G401 (cell line): ENCODE measurements at places on chromosomes 13 and 19. TPM values are rescaled to one million over a fixed set of nuclear protein-coding genes. Genes with fewer than 3 reads are reported as not detected.

DNA sequence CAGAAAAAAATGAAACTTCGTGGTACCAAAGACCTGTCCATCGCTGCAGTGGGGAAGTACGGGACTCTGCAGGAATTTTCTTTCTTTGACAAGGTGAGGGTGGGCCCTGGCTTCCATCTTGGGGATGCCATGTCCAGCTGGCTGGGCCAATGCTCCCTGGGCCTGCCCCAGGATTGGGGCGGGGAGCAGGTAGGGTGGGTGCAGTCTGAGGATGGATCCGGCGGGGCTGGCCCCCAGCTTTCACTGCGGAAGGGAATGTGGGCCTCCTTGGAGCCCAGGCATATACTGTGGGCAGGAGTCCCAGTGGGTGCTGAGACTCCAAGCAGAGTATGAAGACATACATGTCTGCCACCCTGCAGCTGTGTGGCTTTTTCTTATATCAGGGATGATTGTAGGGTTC lies 23.9 kb downstream of the SIN3B start:
- DNase-seq: no peak

- no peak for DNase-seq
These were observed 8.1 kb downstream of the ERFL start for GRCh38 chr19:41919948-41920712.

DNA sequence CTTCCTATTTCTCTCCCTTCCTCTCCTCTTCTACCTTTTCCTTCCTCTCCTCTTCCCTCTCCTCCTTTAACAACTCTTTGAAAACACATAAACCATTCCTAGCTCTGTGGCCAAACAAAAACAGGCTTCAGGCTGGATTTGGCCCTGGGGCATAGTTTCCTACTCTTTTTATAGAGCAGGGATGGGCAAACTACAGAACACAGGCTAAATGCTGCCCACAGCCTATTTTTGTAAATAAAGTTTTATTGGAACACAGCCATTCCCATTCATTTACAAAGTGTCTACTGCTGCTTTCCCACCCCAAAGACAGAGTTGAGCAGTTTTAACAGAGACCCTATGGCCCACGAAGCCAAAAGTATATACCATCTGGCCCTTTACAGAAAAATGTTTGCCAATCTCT lies 35.4 kb downstream of the LHFPL6 start:
- DNase-seq: no peak

DNA sequence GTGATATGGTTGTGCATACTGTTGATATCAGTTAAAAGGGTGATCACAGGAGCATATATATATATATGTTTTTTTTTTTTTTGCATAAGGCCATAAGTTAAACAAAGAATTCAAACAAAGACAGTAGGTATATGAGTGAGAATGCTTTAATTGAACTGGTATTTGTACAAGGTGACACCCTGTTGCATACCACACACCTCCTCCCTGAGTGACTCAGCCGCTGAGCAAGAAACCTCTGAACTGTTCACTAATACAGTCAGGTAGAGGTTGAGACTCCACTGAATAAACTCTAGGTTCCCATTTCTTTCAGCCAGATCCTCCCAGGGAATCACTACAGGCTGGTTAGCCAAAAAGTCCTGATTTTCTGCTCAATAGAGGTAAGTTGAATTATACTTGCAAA lies at the start of gene SCEL:
Gene SCEL (plus strand): TSS at position 259 of the 400 bp plus-strand sequence. CDS start 20,170 bp downstream, outside the sequence.
- DNase-seq: no peak

DNA sequence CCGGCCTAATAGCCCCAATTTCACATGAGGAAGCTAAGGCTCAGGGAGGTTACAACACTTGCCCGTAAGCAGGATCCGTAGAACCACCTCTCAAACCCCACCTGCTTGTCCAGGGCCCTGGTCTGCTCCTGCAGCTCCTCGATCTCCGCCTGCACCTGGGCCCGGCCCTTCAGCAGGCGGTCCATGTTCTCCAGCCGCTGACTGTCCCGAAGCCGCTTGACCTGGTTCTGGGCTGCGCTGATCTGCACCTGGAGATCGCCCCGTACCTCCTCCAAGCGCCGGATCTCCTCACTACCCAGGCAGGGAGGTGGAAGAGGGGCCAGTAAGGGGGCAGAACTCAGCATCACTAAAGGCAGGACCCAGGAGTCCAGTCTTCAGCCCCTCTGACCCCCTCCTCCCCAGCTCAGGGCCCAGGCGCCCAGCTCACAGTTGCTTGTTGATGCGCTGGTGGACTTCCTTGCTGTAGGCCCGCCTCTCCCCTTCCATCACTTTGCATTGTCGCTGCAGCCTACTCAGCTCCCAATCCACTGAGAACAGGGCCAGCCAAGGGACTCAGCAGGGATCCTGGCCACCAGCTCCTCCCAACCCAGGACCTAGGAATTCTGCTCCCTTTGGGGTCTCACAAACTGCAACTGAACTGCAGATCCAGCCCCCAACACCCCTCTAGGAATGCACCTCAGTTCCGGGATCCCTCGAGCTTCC lies 6.9 kb upstream of the EMP3 start:
- no peak for DNase-seq

TSSK6 gene
- 2.4 and 8.3 TPM in 2 replicates for total RNA-seq

FGF22 gene
- not detected in 2 replicates for total RNA-seq

DNA sequence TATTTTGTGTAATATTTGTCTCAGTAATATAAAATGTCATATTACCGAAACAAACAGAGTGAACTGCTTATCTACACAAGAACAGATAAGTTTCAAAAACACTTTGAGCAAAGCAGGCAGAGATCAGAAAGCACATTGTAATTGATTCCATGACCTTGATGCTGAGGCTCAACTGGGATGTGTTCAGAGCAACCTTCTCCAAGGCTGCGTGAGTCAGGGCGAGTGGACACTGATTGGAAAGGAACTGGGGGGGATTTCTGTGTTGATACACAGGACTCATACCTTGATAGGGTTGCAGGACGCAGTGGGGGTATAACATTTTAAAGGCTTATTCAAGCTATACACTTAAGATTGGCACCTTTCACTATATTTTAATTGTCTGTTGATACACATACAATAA lies 1136.3 kb downstream of the UQCRFS1 start:
- no peak for DNase-seq

GRCh38 chr13:30659980-30660379 lies 42.3 kb downstream of the USPL1 start:
- no peak for DNase-seq

DNA sequence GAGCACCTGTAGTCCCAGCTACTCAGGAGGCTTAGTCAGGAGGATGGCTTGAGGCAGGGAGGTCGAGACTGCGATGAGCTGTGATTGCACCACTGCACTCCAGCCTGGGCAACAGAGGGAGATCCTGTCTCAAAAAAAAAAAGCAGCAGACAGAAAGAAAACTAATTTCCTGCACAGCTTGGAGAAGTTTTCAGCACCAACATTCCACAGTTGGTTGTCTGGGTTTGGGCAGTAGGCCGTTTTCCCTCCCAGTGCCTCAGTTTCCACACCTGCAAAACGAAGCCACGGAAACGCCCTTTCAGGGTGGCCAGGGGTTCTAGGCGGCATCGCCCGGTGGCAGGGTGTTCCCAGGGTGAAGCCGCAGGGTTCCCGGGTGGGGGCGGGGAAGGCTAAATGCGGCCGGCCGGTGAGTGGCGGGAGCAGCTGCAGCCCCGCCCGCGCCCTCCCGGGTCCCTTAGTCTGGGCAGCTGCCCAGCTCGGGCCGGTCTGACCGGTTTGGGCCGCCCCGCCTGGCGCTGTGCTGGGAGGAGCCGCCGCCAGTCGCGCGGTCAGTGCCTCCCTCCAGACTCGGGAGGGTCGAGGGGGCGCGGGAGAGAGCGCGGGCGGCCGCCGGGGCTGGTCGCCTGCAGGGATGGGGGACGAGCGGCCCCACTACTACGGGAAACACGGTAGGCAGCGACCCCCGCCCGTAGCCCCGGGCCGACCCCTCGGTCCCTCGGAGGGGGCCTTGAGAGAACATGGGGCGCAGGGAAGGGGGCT lies at the start of gene SLC44A2:
Gene SLC44A2 (plus strand): TSS at position 551 of the 759 bp plus-strand sequence. CDS start 81 bp downstream, at position 632.
- DNase-seq: peak; percentile 53

DNA sequence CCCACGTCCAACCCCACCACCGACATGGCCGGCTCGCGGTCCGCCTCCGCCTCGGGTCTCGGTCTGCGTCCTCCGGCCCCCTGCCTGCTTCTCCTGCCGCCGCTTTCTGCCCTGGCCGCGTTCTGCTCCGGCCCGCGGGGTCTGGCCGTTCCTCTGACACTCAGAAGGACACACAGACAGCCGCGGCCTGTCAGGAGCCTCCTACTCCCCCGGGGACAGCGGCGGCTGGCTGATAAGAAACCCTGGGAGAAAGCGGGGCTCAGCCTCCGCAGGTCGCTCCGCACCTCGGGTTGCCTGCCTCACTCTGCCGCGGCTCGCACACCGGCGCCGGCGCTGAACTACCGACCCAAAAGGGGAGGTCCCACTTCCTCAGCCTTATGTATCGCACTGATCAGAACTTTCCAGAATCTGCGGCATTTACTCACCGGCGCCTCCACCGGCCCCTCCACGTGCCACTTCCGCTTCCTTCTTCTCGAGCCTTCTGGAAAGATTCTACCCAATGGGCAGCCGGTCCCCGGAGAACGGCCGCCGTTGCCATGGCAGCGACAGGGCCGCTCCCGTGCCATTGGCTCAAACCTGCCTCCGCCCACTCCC lies at the start of gene HSPH1:
Gene HSPH1 (minus strand): TSS at position 348 of the 594 bp plus-strand sequence. CDS start 322 bp downstream, at position 26.
- DNase-seq: peak; percentile 96

GRCh38 chr13:71461892-71462291 lies 405.1 kb downstream of the DACH1 start:
- no peak for DNase-seq

- DNase-seq: no peak
These were observed 1540.9 kb upstream of the MIR17HG start for GRCh38 chr13:89806594-89806993.

GRCh38 chr13:35475212-35475959 lies 1.1 kb downstream of the MAB21L1 start:
- peak; percentile 72 for DNase-seq
